ENCODE measurements at places on chromosomes 13 and 19.

- no peaks in the 10 kb centered on the region for H3K4me1 ChIP-seq
- H3K36me3 ChIP-seq = no peaks in the 10 kb centered on the region
- DNase-seq = no peak
- H3K4me3 ChIP-seq = no peak overlapping the region
- H3K27ac ChIP-seq = no peak overlapping the region
- peaks cover 44% of the 10 kb centered on the region for H3K27me3 ChIP-seq
Observed at GRCh38 chr19:33221638-33222037, 4.0 kb downstream of the SLC7A10 start.

GRCh38 chr19:35164418-35164817 lies 9.9 kb downstream of the FXYD5 start:
- H3K27me3 ChIP-seq = peaks cover 2% of the 10 kb centered on the region
- no peak overlapping the region for H3K27ac ChIP-seq
- H3K4me1 ChIP-seq = peaks cover 1% of the 10 kb centered on the region
- peaks cover 2% of the 10 kb centered on the region for H3K36me3 ChIP-seq
- no peak overlapping the region for H3K4me3 ChIP-seq

- H3K36me3 ChIP-seq = peaks cover 7% of the 10 kb centered on the region
- H3K27me3 ChIP-seq = no peaks in the 10 kb centered on the region
Observed at GRCh38 chr19:18469069-18469846, 31.3 kb upstream of the ISYNA1 start.

DNA sequence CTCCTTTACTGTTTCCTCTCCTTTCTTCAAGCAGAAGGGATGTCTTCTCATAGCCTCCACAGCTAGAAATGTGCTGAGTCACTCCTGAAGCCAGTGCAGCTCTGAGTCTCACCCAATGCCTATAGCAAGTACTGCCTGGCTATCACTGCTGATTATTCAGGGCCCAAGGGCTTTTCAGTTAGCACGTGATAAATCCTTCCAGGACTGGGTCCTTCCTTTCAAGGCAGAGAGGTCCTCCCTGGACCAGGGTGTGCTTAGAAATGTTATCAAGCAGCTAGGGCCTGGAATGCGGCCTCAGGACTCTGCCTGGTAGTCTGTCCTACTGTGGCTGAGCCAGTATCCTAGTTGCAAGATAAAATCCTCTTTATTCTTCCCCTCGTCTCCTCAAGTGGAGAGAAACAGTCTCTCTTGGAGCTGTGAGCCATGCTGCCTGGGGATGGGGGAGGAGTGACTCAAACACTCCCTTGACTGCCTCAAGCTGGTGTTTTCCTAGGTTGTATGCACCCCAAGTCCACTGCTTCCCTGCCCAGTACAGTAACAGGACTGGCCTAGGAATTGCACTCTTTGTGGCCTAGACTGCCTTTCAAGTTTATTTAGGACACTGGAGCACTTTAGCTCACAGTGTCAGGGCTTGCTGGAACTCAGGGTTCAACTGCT lies 198.7 kb upstream of the SERP2 start:
- H3K27ac ChIP-seq = no peak overlapping the region
- H3K4me3 ChIP-seq = no peak overlapping the region
- no peak for DNase-seq
- H3K27me3 ChIP-seq = peaks cover 4% of the 10 kb centered on the region
